Dermis blood vessel endothelial cell (primary cell): ENCODE measurements at places on chromosomes 6 and 20.

GRCh38 chr6:145875496-145876211, 61.1 kb upstream of the FBXO30 start:
- DNase-seq: no peak

GRCh38 chr6:36715469-36715868, 17.8 kb downstream of the RAB44 start:
- DNase-seq: no peak

- peak; percentile 17 for DNase-seq
These were observed 29.6 kb downstream of the PSMB1 start for GRCh38 chr6:170523256-170524171.

GRCh38 chr6:77450924-77451323, 12.4 kb downstream of the HTR1B start:
- peak; percentile 32 for DNase-seq

- no peak for DNase-seq
These were observed 29.0 kb downstream of the MAS1 start for GRCh38 chr6:159919800-159920199.

DNA sequence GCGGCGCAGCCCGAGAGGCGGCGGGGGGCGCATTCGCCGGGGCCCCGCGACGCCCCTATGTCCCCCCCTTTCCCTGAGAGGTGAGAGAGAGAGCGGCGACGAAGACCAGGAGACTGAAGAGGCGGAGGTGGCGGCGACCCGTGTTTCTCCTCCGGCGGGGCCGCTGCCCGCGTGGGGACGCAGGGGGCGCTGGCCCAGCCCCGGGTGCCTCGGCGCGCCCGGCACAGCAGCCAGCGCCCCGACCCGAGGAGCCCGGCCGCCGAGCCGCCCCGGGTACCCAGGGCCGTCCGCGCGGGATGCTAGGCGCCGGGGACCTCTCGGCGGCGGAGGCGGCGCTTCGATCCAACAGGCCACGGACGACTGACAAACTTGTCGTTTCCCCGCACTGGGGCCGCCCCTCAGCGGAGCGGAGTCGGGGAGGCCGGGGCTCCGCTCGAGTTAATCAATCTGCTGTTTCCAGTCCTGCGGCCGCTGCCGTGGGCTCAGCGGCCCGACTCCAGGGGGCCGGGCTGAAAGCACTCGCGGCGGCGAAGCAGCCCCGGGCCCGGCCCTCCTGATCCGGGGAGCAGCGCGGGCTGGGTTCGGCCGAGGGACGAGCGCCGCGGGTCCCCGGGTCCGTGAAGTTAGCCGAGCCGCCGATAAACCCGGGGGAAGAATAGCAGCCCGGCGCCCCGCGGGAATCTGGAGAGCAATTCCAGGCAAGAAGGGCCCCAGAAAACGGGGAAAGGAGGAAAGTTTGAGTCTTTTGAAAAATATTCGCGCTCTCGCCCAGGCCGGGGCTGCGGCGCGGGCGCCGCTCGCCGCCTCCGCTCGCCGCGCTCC, 631 bp downstream of the MDGA1 start:
- peak; percentile 34 for DNase-seq

- no peak for DNase-seq
These were observed 200.5 kb downstream of the ARID1B start for GRCh38 chr6:156977527-156978291.

DNA sequence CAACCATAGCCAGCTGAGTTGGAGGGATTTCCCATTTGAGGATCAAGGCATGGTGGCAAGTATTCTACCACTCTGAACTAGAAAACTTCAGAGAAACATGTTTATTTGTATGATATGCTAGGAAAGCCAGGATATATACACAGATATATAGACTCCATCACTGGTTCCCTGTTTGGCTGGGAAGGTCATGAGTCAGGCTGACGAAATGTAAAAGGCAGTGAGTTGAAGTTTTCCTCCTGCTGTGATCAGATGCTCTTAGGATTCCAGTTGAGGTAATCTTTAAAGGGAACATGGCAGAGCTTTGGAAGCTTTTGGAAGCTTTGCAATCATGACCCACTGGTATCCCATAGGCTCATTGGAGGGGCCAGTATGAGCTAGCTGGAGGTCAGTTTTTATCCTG, 1369.1 kb downstream of the EPHA7 start:
- DNase-seq: no peak

DNA sequence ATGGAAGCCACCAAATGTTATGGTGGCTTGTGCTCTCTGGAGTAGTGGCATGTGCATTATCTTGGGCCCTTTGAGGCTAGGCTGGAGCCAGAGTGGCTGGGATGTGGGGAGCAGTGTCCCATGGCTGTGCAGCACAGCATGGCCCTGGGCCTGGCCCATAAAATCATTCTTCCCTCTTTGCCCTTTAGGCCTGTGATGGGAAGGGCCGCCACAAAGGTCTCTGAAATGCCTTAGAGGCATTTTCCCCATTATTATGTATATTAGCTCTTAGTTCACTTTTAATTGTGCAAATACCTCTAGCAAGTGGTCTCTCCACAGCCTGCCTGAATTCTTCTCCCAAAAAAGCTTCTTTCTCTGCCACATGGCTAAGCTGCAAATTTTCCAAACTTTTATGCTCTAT, 297.3 kb upstream of the IRAK1BP1 start:
- DNase-seq: no peak

DNA sequence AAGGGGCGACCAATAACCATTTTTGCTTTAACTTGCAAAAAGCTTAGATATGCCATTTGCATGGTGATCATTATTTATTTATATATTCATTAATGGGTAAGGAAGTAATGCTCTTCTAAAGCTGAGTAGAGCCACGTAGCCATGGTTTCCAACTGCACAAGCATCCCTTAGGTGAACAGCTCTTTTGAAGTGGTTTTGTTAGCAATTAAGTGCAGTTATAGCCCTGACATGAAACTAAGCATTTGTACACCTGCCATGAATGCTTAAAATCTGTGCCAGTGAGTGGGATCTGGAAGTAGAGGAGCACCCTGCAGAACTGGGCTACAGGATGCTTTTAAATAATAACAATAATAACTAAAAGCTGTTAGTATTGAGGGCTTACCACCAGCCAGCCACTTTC, 19.1 kb downstream of the TRAF3IP2 start:
- no peak for DNase-seq

DNA sequence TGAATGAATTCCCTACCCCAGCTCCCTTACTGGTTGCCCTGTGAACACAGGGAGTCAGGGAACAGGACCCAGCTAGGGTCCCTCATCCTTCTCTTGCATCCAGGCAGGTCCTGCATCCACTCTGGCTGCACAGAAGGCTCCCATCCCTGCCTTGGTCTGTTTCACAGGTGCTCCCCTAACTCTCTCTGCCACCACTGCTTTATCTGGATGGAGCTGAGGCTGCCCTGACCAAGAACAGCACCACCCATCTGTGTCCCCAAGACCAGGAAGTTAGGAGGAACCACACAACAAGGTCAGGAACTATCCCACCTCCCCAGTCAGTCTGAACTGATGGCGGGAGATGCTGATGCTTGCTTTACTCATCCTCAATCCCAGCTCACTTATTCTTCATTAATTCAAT, 16.2 kb upstream of the HLA-G start:
- no peak for DNase-seq

GRCh38 chr20:37668166-37668565, 25.7 kb upstream of the CTNNBL1 start:
- no peak for DNase-seq

GRCh38 chr6:17352302-17352701, 41.1 kb upstream of the CAP2 start:
- no peak for DNase-seq

GRCh38 chr6:25889877-25890853, 16.1 kb upstream of the SLC17A3 start:
- peak; percentile 49 for DNase-seq

- DNase-seq: no peak
These were observed 43.1 kb upstream of the SGK1 start for GRCh38 chr6:134361011-134361410.

GRCh38 chr20:18754030-18754652, 59.4 kb upstream of the SCP2D1 start:
- no peak for DNase-seq

DNA sequence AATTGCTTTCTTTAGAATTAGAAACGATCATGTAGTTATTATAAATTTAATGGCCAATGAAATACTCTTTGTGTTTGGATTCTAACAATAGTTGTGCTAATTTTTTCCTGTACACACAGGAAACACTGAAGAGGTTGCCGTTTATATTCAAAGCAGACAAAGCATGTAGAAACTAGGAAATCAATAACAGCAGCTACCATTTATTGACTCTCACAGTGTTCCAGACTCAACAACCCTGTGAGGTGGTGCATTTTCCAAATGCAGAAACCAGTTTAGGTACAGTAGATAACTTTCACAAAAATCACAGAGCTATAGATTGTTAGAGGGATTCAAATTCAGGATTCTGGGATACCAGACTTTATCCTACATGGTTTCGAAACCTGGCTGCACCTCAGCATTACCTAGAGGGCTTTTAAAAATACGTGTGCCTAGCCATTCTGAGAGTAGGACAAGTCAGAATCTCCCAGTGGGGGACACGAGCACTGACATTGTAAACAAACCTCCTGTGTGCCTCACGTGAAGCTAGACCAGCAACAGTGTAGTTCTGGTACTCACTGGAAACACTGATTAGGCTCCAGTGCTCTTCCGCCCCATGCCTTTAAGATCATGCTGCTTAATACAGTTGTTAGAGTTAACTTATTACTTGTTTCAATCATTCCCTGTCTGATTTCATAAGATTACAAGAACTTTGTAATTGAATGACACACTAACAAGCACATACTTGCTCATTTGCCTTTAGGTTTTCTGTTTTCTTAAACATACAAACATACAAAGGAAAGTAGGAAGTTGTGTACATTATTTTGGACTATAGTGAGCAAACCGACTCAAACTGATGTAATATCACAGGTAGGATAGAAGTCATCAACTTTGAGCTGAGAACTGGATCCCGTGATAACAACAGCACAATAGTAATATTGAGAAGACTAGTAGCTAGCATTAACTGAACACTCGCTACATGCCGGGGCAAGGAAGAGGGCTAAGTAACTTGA, 65.8 kb downstream of the MAP3K4 start:
- DNase-seq: peak; percentile 19

DNA sequence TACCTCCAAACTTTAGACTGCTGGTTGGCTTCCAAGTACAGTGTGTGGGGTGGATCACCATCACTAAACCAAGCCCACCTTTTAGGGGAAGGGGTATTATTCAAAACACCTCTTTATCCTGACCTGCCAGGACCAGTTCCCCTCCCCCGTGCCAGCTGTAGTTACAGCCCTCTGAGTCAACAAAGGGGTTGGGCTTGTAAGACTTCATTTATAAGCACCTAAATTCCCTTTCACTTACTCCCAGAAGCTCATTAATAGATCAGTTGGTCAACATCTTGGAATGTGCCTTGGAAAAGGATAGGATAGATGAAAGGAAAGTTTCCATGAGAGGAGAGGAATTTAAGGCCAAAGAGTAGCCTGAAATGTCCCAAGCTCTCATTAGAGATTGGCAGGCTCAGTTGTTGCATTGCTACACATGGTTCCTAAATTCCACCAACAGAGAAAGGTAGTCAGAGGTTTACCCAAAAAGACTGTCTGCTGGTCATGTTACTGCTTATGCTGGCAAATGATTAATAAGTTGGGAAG, 59.2 kb downstream of the TNFAIP3 start:
- DNase-seq: peak; percentile 31

DNA sequence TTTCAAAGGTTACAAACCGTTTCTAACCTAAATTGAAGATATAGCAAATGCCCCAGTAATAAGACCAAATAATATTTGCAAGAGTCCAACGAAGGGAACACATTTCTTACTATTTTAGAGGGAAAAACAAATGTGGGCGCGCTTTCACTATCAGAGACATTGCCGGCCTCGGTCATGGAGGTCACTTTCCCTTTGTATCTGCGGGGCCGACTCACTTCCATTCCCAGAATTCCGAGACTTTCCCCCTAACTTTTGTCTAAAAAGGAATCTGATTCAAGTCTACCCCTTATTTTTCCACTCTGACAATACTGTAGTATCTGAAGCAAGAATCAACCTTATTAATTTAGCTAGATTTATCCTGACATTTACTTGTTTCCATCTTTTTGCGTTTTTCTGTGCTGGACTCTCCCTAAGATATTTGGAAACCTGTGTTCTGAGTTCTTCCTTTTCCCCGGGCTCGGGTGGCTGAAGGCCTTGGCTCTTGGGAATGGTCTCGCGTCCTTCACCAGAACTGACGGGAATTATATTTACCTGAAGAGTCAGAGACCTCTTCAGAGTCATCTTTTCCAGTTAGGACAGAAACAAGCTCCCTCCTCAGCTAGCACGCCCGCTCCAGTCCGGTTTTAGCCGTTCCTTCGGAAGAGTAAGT, 71.8 kb upstream of the ZNF184 start:
- DNase-seq: no peak

DNA sequence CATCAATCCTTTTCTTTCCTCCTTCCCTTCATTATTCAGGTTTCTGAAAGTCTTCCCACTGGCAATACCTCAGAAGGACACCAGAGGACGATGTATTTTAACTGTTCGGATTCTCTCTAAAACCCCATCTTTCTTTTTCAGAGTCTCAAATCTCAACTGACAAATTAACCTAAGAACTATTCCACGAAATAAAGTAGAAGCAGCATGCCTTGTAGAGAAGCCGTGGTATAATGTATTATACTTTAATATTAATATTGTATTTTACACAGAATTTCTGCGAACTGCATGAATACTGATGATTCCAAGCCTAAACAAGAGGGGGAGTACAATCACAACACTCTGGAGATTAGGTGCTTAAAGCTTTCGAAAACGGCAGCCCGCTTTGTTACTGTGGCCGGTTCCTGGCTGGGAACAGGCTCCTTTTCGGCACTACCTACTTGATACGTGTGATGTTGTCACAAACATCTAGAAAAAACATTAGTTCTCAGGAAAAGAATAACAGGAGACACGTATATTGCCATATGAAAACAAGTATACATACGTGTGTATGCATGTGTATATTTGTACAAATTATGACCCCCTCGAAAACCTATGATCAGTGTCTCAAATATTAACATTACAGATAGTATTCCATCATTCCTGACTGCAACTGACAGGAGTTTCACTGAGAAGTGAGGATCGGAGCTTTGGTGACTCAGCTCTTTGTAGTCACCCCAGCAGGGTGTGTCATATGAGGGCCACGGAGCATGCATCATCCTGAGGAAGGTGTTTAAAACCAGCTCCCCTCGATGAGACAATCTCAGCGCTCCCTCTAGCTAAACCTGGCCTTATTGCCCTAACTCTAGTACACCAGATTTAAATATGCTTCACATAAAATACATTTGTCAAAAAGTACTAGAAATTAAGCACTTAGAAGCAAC, 319.7 kb upstream of the TCF21 start:
- peak; percentile 55 for DNase-seq

GRCh38 chr20:45101333-45101850, 465 bp upstream of the KCNS1 start:
- no peak for DNase-seq

DNA sequence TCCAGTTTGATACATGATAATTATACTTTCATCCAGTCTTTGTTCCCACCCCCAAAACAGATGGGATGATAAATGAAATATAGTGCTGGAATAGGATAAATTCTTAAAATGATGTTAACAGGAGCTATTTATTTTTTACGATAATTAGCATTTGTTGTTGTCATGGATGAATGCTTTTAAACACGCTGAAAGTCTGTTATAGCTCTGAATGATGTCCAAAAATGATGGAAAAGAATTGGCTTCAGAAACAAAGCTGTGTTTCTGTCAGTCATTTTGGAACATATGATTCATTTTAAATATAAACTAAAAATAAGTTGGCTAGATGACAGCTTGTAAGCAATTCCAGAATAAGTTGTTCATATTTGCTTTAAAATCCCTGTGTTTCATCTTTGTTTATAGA, 237.4 kb downstream of the GRIK2 start:
- DNase-seq: no peak

- peak; percentile 85 for DNase-seq
These were observed 108.5 kb upstream of the ARMC2 start for GRCh38 chr6:108739496-108740330.
